GF-D8 (cell line): ENCODE measurements at places on chromosomes 2 and 18.

DNA sequence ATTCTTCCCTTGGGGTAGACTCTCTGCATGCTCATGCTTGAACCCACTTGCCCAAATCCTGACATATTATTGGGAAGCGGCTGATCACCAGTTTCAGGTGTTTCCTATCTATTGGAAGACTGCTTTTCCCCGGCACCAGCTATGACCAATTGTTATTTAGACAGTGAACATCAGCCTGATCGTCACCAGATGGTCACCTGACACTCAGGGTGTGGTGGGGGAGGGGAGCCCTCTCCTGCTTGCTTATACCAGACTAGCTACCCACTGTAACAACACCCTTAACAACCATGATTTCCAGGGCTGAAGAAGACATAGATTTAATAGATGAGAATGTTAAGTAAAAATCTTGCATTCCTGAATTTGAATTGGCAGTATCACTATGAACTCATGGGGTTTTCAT lies 44.3 kb downstream of the RBM43 start:
- no peak for DNase-seq

GRCh38 chr2:214203744-214204289 lies 207.0 kb upstream of the VWC2L start:
- no peak for DNase-seq

DNA sequence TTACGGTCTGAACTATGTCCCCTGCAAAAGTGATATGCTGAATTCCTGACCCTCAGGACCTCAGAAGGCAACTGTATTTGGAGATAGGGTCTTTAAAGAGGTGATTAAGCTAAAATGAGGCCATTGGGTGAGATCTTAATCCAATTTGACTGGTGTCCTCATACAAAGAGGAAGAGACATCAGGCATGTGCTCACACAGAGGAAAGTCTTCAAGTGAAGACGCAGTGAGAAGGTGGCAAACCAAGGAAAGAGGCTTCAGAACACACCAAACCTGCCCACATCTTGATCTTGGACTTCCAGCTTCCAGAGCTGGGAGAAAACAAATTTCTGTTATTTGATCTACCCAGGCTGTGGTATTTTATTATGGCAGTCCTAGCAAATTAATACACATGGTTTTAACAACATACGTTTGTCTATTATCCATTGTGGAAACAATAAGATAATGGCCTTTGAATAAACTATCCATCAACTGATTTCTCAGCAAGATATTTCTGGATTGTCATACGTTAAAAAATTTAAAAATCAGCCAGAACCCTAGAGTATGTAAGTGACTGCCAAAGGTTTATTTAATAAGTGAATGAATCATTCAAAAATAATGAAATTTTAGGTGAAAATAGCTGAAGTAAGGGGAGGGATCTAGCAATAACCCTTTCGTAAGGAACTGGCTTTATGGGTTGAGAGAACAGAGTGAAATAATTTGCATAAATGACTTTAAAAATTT lies 6.5 kb downstream of the WIPF1 start:
- peak; percentile 15 for DNase-seq

GRCh38 chr2:120763508-120763907 lies 27.8 kb downstream of the GLI2 start:
- DNase-seq, result no peak

GRCh38 chr2:65129286-65129825 lies 550 bp downstream of the RAB1A start:
- DNase-seq, result no peak

GRCh38 chr2:196253116-196253480 lies 81.7 kb upstream of the STK17B start:
- no peak for DNase-seq

GRCh38 chr2:159089543-159089942 lies 121.1 kb downstream of the TANC1 start:
- DNase-seq, result no peak

DNA sequence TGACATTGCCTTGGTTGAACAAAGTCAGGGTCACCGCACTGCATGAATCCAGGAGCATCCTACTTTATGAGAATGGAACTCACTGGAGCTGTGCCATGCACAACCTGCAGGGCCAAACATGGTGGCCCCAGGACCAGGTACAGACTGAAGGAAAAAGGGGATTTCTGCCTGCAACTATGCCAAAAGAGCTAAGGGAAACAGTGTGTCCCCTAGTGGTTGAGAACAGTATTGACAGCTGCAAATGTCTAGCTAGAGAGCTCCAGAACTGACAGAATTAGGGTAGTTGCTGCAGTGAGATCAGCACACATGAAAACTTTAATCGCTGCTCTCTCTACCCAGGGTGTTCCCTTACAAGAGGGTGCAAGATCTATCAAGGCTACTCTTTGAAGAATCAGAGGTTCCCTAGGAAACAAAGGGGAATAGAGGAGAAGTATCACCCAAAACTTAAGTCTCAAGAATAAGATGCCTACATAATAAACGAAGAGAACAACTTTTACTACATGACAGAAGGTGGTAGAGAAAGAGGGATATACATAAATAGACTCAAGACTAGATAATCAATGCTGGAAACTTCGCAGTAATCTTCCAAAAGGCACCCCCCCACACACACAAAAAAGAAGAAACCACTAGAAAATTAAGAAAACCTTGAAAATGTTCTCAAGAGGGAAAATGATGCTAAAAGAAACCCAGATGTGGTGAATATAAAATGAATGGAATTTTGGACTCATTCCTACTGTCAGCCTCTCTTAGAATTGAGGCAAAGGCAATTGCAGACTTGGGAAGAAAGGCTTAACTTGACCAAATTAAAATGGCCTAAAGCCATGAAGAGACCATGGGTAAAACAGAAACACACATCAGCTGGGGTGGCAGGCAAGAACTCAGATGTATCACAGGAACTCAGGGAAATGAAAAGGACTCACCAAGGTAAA lies 43.6 kb upstream of the IHH start:
- no peak for DNase-seq

DNA sequence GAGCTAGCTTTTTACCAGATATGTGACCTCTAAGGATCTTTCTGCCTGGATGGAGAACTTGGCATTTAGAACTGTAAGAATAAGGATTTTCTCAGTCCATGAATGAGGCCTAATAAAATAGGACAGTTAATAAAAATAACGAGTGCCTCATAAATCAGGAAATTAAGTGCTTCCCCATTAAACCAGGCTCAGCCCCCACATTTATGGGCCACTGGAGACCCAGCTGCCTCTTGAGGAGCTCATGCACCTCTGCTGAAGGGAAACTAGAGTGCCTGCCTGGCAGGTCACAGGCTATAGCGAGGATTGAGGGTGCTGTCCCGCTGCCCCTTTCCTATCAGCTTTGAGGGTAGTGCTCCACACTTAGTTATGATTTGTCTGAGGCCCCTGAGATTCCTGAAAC lies 158.0 kb downstream of the ALK start:
- DNase-seq, result no peak

DNA sequence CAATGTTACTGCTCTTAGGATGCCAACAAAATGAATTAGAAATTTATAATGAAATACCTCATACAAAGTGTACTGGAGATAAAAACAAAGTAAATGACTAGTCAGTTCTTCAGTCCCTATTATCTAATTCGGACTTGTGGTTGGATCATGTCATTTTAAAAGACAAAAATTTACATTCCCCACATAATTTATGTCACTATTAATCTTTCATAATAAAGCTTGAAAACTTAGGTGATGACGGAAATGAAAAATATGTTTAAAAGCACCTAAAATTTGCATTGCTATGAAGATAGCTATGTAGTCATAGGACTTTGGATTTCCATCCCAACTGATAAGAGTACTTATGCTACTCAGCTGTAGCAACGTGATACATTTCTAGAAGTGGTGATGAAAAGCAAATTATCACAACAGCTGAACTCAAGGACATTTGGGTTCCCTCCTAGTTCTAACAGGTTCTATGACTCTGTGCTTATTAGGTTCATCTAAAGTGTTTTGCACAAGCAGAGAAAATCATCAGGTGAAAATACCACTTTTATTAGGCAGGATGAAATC lies 58.4 kb downstream of the LRPPRC start:
- DNase-seq, result no peak

GRCh38 chr2:187544371-187545080 lies 9.7 kb downstream of the TFPI start:
- no peak for DNase-seq

DNA sequence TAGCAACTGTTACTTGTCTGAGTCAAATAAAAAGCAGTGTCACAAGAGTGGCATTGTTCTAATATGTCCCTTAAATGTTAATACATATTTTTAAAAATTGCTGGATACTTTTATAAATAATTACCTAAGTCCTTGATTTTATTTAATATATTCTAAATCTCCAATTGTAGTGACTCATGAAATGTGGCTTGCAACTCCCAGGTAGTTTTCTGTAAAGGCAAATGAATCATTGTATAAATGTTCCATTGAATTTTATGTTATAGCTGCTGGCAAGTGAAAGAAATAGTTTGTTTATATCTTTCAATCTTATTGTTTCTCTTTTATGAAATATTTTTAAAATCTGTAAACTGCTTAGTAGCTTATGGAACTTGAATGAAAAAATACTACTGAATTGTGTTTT lies 32.7 kb upstream of the C1GALT1C1L start:
- DNase-seq, result no peak

DNA sequence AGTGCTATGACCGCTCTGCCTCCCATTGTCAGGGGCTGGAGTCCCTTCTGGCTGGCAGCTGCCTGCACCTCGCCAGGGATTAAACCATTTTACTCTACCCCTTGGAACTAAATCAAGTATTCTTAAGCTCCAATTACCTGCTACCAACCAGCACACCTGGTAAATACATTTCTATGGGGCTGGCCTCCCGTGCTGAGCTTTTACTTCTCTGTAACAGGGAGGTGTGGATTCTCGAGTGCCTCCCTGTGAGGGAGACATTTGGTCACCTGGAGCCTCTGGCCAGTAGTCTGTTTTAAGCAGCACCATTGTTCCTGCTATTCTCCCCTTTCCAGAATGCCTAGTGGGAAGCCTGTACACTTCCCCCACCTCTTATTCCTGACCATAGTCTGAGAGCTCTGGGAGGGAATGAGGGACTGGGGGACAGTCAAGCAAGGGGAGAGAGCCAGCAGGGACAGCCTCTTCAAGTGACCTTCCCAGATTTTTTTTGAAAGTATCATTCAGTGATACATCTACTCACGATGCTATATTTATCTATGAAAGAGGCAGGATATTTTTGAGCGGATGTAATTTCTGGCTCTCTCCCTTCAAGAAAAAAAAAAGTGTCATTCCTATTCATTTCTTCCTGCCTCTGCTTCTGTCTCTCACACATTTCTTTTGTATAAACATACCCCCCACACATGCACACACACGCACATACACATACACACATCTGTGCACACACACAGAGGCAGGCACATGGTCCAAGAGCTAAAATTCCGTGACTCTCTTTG lies 112.8 kb downstream of the CAPN13 start:
- DNase-seq, result no peak

DNA sequence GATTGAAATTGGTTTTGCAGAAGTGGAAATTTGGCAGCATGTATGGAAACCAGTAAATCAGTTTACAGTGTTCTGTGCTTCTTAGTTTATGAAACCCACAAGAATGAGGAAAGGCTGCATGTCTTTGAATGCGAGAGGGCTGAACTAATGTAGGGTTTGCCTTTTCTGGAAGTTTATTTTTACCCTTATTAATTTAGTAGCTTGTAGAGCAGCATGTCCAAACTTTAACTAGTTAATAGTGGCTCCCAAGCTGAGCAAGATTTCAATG lies 50.4 kb downstream of the LDLRAD4 start:
- no peak for DNase-seq

DNA sequence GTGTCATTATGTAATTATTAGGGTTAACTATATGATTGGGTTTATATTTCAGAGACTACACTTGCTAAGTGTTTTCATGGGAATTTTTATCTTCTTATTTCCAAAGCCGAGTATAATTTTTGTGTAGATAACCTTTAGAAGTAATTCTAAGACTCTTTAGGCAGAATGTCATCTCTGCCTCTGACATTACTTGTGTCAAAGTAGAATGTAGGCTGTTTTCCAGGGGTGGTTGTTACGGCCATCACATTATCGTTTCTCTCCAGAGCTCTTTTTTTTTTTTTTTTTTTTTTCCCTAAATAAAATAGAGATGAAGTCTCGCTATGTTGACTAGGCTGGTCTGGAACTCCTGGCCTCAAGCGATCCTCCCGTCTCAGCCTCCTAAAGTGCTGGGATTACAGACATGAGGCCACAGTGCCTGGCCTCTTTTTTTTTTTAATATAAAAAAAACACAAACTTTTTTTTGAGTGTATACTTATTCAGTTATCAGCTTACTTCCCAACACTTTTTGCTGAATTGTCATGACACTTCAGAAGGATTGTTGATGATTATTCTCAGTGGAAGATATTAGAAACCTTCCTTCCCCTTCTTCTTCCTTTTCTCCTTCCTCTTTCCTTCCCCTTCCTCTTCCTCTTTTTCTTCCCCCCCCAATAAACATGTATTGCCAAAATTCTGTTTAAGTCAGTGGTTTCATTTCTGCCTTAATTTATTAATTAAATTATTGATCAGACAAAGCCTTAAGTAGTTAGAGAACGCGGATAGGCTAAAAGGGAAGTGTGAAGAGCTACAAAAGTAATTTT lies 2.3 kb downstream of the PIKFYVE start:
- peak; percentile 40 for DNase-seq

- no peak for DNase-seq
Observed at GRCh38 chr2:235011929-235012631, 60.3 kb downstream of the SH3BP4 start.

- no peak for DNase-seq
Observed at GRCh38 chr2:110820128-110820527, 87.8 kb downstream of the ACOXL start.

DNA sequence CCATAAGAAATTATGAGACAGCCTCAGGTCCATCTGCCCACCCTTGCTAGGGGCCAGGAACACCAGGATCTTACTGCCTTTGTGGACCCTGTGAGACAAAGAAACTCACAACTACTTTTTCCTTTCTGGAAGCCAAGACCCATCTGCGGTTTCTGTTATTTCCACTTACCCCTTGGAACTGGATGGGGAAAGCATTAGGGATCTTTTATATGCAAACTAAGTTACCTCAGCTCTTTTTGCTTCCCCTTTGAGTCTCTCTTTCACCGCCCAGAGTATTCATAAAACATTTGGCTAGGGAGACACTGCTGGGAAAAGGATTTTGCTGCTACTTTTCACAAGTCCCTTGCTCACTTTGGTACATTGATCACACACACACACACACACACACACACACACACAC lies 95.7 kb downstream of the ZNF385B start:
- DNase-seq, result no peak

GRCh38 chr2:110858135-110858725 lies 125.9 kb downstream of the ACOXL start:
- DNase-seq, result no peak

- no peak for DNase-seq
Observed at GRCh38 chr2:96534141-96534540, 2.4 kb upstream of the ARID5A start.
